Brain pericyte (primary cell): ENCODE measurements at places on chromosomes 3 and 15.
A peak's percentile ranks its signal among the peaks of the same experiment; 100 is the strongest.

GRCh38 chr3:61008998-61009380, 242.3 kb downstream of the FHIT start:
- no peak for DNase-seq

DNA sequence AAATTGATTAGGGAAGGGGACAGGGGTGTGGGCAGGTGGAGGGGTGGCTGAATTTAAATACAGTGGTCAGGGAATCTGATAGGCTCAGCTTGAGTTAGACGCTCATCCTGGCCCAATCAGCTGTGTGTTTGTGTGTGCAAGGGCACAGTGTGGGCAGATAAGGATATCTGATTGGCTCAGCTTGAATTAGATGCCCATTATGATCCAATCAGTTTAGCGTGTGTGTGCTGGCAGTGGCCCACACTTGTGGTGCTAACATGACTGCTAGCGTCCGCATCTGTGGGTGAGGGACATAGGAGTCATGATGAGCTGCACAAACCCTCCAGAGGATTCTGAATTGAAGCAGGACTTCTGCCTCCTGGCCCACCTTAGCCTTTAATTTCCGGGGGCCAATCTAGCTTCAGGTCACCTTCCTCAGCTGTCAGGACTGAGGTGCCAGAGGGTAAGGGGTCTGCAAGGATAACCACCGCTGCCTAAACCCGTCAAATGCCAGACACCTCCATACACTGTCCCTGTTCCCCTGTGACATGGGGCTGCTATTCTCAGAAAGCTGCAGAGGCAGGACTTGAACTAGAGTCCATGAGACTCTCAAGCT, 97.3 kb downstream of the CORO2B start:
- no peak for DNase-seq

DNA sequence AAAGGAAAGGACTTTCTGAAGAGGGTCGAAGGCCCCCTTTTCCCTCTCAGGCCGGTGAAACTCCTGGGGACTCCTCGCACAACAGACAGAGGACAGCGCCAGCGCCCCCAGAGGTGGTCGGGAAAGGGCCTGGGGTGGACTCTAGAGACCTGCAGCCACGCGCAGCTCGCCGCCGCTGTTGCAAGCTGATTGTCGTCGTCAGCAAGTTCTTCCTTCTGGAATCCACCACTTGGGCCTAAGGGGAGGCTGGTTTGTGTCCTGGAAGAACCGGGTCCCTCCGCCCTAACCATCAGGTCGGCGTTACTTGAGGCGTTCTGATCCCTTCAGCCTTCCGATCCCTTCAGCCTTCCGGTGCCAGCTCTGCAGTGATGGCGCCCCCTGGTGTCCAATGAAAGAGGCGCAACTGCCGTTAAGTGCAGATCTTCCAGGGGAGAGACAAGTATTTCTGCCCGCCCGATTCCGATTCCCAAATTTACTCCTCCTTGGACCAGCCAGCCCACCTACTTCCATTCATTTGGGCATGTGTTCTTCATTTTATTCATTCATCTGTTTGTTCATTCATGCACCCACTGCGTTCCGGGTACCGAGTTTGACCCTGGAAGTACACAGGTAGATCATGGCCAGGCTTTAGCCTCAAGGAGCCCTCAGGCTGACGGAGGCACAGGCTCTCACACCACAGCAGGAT, 77.2 kb upstream of the SLC6A11 start:
- DNase-seq = peak; percentile 34

DNA sequence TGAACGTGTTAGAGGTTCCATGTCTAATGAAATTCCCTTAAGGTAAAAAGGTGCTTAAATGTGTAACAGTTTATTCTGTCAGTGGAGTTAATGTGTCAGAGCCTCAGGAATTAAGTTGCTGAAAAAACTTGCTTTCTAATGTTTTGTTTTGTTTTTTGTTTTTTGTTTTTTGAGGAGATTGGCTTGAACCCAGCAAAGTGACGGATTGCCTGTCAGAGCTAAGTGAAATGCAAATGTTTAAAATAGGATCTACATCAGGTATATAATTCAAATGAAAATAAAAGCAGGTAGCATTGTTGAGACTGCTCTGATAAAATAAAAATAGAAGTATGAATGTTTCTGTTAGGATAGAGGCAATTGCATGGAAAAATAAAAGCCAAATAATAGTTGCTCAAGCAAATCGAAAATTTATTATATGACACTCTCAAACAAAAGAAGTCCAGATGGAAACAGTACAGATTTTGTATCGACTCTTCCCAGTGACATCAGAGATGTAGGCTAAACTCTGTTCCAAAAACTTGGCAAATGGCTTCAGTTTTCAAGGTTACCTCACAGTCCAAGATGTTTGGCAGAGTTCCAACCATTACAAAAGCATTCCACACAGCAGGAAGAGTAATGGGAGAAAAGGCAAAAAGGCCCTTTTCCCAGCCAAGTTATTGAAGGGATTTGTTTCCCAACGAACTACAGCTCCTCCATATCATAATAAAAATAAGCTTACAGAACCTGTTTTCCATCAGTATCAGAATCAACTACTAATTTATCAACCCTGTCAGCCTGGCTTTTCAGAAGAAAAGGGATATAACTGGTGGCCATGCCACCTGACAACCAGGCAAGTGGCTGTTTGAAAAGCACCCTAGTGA, 291.0 kb downstream of the TBL1XR1 start:
- peak; percentile 62 for DNase-seq

DNA sequence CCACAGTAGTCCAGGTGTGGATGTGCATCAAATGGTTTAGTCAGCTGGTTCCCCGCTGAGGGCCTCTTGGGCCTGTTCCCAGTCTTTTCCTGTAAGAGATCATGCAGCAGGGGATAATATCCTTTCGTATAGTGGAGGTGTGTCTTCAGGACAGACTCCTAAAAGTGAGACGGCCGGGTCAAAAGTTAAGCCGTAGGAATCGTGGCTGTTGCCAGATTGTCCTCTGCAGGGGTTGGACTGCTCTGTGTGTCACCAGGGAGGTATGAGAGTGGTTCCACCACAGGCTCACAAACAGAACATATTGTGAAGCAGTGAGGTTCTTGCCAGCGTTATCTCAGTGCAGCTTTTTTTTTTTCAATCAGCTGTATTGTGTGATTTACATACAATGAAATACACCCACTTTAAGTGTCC, 95.0 kb downstream of the VGLL4 start:
- DNase-seq = no peak
